ENCODE measurements at places on chromosomes 5 and 9.
A peak's percentile ranks its signal among the peaks of the same experiment; 100 is the strongest.

GRCh38 chr9:136825295-136826187, 16.7 kb upstream of the AJM1 start:
- no peak for DNase-seq

DNA sequence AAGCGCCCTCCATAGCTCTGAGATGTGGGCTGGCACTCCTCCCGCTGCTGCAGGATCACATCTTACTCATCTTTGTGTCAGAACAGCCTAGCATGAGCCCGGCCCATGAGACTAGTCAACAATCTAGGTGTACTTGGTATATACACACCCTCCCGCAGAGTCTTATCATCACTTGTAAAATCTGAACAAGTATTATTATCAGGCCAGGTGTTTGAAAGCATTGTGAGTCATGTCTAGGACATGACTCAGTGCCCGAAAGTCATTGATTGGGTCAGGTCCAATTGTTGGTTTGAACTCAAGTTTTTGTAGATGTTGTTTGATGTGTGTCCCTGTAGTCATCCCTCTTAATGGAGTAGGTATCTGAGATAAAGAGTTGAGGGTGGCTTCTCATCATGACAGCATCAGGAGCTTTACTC, 108.7 kb downstream of the CFAP90 start:
- no peak for DNase-seq

DNA sequence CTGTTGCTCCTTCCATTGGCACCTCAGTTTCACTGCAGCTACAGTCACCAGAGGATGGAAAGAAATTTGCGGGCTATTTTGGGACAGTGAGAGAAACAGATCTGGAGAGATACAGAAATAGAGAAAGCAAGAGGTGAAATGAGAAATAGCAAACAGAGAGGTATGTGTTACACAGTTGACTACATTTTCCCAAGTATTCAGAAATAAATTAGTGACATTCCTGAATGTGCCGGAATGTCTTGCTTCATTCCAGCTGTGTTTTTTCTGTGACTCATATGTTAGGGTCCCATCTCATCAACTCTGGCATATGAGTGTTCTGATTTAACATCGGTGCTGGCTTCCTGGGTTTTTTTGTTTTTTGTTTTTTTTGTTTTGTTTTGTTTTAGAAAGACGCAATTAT, 63.8 kb upstream of the ZNF462 start:
- DNase-seq, result no peak

DNA sequence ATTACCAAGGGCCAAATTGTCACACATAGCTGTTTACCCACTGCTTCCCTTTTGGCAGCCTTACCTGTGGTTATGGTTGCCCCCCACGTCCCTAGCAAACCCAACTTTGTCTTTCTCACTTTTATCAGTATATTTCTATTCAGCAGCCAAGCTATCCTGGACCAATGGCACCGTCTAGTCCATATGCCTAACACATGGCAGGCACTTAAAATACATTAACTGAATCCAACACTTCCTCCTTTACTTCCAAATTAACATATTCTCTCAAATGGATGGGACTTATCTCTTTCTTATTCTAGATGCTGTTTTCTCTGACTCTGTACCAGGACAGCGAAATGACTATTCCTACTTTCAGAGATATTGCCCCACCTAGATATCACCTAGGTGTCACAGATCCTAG, 50.9 kb upstream of the SLC44A1 start:
- no peak for DNase-seq

DNA sequence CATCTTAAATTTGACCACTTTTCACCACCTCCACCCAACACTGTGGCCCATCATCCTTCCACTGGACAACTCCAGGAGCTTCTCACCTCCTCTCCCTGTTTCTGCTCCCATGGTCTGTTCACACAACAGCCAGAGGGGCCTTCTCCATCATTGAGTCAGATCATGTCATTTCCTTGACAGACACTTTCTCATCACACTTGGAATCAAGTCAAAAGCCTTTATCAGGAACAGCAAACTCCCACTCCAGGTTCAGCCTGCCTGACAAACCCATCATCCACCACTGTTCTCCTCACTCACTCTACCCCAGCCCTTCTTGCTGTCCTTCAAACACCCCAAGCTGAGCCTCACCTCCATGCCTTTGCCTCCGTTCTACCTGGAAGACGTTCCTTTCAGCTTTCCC, 78.4 kb upstream of the ADRA1B start:
- DNase-seq, result no peak

DNA sequence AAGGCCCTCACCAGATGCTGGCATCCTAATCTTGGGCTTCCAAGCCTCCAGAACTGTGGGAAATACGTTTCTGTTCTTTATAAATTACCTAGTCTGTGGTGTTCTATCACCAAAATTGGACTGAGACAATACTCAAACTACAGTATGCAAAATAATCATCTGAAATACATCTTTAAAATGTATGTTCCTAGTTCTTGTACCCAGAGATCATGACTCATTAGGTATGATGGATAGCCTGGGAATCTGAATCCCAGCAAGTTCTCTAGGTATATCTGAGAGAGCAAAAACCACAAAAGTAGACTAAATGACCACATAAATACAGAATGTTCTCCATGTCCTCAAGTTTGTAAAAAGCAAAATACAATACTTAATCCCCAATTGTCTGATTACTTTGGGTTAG, 166.3 kb downstream of the YIPF5 start:
- no peak for DNase-seq

GRCh38 chr9:715300-715699, 126.2 kb upstream of the DMRT1 start:
- peak; percentile 95 for DNase-seq

DNA sequence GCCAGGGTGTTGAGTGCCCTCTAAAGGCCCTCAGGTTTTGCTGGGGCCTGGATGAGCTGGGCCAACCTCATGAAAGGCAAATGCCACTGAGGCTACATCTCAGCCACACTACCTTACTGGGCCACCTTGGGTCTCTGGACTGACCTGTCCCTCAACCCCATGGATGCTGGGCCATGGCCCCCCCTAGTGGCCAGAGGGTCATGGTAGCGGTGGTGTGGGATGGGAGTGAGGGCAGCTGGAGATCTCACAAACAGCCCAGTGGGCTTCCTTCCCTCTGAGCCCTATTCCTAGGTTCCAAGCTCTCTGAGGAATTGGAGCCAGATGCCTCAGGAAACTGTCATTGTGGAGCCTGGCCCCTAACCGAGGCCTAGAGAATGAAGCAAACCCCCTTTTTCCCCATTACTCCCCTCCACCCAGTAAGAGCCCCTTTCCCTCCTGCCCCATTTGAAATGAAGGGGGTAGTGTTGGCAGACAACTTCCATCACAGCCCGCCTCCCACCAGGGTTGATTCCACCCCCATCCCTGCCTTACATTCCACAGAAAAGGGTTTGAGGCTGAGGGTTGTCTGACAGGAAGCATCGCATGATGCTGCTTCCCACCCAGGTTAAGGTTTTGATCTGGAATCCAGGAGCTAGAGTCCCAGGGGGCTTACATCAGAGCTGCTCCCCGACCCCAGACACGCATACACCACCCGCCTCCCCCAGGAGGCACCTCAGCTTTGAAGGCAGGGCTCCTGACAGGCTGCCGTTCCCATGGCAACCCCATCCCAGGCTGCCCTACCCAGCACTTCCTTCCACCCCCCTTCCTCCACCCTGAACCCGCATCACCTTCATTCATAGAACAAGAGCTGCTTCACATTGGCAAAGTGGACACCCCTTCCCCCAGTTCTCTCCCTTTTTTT, 63.9 kb downstream of the PCDH1 start:
- DNase-seq, result no peak

DNA sequence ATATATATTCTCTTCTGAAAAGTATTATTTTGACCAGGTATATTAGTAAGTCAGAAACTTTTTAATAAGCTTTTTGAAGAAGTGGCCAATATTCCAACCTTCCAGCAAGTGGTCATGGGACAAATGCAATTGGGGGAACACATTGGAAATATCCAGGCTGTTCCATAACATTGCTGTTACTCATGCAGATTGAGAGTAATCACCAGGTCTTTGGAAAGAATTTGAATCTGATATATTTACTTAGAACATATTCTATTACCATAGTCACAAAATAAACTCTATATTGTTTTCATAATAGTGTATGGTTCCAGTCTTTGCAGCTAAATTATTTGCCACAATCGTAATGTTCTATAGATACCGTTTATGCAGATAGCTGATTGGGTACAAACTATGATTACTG, 102.8 kb downstream of the TAF11L14 start:
- no peak for DNase-seq

DNA sequence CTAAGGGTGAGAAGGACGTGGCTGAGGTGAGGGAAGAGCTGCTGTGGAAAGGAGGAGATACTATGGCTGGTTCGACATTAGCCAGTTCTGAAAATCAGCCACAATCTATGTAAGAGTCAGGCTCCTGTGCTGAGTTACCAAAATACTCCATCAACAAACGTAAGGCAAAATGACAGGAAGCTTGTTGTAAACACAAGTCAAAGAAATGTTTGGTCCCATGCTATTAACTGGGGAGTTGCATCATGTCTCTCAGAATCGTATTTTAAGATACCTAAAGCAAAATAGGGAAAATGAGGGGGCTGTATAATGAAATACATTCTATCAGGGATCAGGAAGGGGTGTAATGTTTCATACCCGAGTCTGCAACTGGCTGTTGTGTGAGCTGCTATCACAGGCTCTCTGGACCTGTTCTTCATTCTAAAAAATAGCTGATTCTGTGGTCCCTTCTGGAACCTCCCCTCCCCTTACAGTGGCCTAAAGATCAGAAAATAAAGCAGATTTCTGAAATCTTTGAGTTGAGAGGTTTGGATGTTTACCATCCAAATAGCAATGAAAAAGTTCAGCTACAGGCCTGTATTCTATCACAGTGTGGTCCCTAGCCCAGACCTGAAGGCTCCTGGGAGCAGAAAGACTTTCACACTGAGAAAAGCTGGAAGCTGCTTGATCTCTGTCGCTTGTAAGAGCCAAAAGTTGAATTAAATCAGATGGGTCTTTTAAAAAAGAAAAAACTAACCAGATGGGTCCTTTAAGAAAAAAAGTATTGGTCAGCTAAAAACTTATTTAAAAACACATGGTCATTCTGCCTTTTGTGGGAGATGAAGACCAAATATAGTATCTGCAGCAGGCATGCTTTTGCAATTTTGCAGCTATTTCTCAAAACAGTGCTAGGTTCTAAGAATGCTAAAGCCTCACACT, 97.8 kb upstream of the SMC5 start:
- DNase-seq, result no peak

- DNase-seq, result no peak
Measured at GRCh38 chr5:117736698-117737097, 1162.1 kb upstream of the SEMA6A start.

DNA sequence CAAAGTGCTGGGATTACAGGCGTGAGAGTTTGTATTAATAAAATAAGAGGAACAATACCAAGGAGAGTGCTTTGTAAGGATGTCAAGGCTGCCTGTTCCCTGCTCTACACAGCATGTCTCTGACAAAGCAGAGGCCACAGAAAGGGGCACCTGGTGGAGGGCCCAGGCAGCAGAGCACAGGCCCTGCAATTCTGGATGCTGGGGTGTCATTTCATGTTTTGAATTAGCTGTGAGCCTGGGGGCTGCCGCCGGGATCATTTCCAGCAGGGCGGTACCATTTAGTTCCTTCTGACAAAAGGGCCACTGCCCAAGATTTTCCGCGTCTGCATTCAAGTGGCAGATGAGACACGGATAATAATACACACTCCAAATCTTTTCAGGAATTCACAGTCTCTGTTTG, 396.9 kb downstream of the GADD45G start:
- no peak for DNase-seq

GRCh38 chr9:124870723-124871122, 8.8 kb downstream of the ARPC5L start:
- DNase-seq, result no peak

DNA sequence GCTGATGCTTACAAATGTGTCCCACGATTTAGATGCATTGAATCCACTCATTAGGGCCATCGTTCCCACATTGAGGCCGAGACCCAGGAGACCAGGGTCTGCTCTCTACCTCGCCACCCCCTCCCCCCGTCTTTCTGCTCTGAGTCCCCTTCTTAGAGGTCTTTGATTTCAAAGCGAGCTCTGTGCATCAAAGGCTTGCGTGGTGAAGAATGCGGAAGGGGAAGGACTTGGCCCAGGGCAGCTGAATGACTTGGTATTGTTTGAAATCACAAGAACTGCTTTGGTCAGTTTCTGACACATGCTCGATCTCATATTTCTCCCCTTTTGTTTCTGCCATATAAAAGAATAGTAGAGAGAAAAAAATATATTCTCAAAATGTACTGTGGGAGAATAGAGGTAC, 78.3 kb upstream of the IRX1 start:
- peak; percentile 75 for DNase-seq

- DNase-seq, result no peak
Measured at GRCh38 chr5:175001311-175001710, 276.9 kb downstream of the MSX2 start.

- no peak for DNase-seq
Measured at GRCh38 chr9:42388146-42388690, 204.8 kb downstream of the SPATA31A6 start.

GRCh38 chr5:157130925-157131324, 11.7 kb downstream of the MED7 start:
- DNase-seq, result no peak

DNA sequence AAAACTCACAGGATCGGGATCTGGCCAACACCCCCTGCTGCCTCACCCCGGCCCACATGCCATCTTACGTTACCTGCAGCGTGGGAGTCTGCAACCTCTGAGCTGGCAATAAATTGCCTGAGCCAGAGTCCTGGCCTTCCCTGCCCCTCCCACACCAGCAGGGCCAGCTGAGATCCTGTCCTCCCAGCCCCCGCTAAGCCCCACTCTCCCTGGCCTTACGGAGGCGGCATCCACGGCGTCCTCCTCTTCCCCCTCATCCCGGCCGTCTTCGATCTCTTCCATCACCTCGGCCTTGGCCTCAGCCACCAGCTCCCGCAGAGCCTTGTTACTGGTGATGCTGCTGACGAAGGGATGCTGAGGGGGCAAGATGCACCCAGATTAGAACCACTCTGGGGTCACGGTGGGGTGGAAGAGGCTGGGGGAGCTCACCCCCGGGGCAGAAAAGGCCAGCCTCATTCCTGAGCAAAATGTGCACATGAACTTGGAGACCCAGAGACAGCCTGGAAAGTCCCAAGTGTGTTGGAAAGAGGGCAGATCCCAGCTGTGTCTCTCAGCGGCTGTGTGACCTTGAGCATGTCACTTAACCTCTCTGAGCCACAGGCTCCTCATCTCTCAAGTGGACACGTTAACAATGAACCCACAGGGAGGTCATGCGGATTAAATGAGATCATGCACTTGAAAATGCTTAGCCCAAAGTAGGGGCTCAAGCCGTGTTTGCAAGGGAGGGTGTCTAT, 89.9 kb upstream of the FBXW11 start:
- DNase-seq, result no peak

DNA sequence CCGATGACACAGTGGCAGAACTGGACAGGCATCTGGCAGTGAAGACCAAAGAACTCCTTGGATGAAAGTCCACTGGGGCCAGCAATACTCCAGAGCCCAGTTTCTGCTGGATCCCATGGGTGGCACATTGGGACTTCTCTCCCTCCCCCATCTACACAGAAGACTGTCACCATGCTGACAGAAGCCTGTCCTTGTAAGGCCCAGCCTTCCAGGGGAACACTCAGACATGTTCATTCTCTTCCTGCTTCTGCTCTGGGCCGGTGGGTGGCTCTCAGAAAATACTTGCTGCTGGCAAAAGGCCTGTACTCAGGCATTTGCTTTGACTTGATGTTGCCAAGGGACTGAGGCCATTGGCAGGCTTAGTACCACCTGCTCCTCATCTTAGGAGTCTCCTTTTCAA, 48.3 kb upstream of the PTGS1 start:
- no peak for DNase-seq
